ENCODE measurements at places on chromosomes 7 and 10.

DNA sequence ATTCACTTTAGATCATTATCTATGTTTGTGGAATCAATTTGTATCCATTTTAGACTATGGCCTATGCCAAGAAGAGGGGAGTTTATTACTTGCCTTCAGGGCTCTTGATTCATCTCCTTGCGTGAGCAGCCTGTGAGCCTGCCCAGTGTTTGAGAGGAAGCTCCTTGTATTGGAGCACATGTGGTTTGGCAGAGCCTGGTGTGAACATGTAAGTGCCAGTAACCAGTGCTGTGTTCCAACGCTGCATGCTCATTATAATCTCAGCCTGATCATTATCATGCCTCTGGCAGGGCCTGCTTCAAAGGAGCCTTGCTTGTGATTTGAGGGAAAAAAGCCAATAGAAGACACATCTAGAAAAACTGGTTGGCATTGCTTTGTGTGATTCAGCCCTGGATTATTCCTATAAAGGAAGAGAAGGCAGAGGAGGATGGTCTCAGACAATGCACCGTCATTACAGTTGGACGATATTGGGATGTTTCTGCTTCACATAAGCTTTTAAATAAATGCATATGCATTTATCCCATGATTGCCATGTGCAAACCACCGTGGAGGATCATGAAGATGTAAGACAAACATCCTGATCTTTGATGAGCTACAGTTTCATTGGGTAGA is 203.4 kb upstream of the AHR start:
- no peaks in the 10 kb centered on the region for H3K36me3 ChIP-seq
- H3K4me1 ChIP-seq: peaks cover 12% of the 10 kb centered on the region
- H3K4me3 ChIP-seq: no peak overlapping the region
- no peak overlapping the region for H3K27ac ChIP-seq

DNA sequence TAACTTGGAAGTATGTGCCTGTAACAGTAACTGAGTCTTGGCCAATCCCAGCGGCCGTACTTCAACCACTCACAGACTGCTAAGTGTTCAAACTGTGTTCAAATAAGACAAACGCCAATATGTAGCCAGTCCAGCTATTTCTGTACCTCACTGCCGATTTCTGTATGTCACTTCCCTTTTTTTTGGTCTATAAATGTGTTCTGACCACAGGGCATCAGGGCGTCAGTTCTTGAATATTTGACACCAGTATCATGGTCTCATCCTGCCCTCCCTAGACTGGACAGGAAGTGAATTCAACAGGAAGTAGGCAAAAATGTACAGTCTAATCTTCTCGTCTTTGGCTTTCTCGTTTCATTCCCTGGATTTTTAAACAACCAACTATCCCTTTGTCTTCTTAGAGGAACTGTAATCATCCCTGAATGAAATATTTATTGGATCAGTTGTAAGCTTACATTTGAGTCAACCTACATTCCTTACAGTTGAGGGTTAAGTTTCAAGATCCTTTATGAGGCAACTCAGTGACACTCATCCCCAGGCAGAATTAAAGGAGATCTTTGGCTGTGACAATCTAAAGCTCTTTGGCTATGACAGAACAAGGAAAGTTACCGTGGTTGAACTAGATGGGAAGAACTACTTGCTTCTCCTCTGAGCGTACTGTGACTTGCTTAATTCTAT is 232.7 kb downstream of the NSUN6 start:
- H3K36me3 ChIP-seq: no peaks in the 10 kb centered on the region
- no peaks in the 10 kb centered on the region for H3K27me3 ChIP-seq
- no peak overlapping the region for H3K4me3 ChIP-seq
- no peak overlapping the region for H3K27ac ChIP-seq
- no peaks in the 10 kb centered on the region for H3K4me1 ChIP-seq

- no peak overlapping the region for H3K4me3 ChIP-seq
- no peaks in the 10 kb centered on the region for H3K27me3 ChIP-seq
- H3K36me3 ChIP-seq: no peaks in the 10 kb centered on the region
Measured at GRCh38 chr10:3619241-3619640, 165.8 kb downstream of the KLF6 start.

- peak overlapping the region; percentile 88 for H3K27ac ChIP-seq
- H3K4me3 ChIP-seq: peak overlapping the region; percentile 89
- DNase-seq: no peak
- no peaks in the 10 kb centered on the region for H3K27me3 ChIP-seq
- no peaks in the 10 kb centered on the region for H3K36me3 ChIP-seq
Measured at GRCh38 chr7:1460821-1461645, 1.8 kb upstream of the MICALL2 start.

DNA sequence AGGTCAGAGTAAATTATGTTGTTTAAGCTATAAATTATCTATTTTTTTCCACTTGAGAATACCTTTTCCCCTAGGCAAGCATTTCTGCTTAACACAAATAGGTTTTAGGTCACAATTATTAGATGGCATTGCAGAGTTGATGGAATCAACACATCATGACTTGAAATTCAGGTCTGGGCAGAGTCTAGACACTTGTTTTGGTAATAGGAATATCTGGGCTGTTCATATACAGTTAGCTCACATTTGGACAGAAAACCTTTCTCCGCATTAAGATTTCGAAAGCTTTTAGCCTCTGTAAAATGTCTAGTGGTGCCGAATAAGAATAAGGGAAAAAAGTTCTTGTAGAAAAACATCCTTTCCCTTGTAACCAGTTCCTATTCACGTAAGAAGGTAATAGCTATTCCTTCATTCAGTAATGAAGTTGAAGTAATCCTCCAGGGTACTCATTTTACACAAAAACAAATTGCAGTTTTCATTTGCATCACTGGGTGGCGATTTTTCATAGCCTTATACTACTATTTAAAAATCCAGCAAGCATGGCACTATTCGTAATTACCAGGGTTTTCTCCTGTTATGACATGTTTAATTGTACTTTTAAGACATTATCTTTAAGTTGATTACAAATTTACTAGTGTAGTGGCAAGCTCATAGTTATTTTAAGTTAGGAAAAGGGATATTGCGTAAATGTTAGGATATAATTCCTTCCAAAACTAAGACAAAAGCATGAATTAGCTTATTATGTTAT is 37.0 kb downstream of the RPA3 start:
- peak overlapping the region; percentile 49 for H3K27ac ChIP-seq
- H3K27me3 ChIP-seq: no peaks in the 10 kb centered on the region
- no peaks in the 10 kb centered on the region for H3K36me3 ChIP-seq
- H3K4me1 ChIP-seq: peaks cover 27% of the 10 kb centered on the region
- DNase-seq: no peak

DNA sequence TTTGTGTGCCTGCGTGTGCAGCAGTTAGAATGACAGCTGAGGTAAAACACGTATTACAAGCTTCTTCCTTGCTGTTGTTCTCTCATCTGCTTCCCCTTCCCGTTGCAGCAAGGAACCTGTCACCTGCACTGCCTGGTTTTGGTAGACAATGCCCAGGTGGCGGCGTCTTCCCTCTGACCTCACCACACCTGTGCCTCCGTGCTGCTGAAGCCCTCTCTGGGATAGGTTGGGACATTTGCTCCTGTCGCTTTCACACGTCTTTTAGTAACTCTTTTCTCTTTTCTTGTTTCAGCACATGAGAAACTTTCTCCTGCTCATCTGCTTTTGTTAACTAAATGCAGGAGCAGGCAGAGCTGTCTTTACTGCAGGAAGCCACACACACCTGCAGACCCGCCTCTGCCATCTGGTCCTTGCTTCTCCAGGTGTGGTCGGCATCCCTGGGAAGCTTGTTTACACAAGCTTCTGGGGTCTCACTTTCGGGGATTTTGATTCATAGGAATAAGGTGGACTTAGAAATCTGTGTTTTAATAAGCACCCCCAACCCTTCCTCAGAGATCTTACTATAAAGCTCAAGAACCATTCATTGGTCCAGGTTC is 60.7 kb upstream of the EXOC6 start:
- no peaks in the 10 kb centered on the region for H3K4me1 ChIP-seq
- no peak overlapping the region for H3K4me3 ChIP-seq

DNA sequence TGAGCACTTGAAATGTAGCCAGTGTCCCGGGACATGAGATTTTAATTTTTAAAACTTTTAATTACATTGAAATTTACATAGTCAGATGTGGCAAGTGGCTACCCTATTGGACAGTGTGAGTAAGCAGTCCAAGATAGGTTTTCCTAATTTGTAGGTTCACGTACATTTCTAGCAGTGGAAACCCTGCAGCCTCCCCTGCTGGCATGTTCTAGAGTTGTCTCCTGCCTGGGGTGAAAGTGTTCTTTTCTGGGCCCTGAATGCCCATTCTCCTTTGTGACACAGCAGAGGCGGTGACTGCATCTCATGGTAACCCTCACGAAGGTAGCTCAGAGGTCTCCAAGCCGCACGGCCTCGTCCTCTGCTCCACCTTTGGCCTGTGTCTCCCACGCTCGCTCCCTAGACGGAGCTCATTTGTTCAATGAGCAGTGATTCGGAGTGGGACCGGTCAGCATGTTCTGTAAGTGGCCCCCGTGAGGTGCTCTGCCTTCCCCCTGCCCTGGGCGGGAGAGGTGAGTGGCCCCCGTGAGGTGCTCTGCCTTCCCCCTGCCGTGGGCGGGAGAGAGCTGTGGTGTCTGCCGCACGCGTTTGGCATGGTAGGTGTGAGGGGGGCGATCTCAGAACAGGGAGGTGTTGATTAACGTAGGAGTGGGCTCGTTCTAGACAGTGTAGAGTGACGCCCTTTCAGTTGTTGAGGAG is 18.0 kb downstream of the WDR37 start:
- no peaks in the 10 kb centered on the region for H3K27me3 ChIP-seq
- no peak overlapping the region for H3K27ac ChIP-seq
- peaks cover 40% of the 10 kb centered on the region for H3K36me3 ChIP-seq
- no peak overlapping the region for H3K4me3 ChIP-seq

GRCh38 chr10:75655791-75656451 is 224.5 kb downstream of the LRMDA start:
- H3K27me3 ChIP-seq: no peaks in the 10 kb centered on the region
- H3K4me3 ChIP-seq: no peak overlapping the region
- peak overlapping the region; percentile 33 for H3K27ac ChIP-seq
- peaks cover 26% of the 10 kb centered on the region for H3K4me1 ChIP-seq
- no peaks in the 10 kb centered on the region for H3K36me3 ChIP-seq

DNA sequence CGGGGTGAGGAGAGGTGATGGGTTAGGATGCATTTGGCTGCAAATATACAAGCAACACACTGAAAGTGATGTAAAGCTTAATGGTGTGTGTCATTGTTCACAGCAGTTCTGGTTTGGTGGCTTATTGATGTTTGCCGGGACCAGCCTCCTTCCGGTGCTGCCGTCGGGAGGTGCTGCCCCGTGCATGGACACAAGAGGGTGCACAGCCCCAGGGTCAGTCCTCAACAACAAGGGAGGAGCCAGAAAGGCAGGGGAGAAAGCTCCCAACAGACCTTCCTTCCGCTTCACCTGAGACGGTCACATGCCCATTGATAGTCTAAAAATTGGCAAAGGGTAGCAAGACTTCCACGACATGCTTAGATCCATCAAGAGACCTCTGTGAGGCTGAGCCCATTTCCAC is 9.5 kb downstream of the RNF32 start:
- no peak overlapping the region for H3K4me3 ChIP-seq
- DNase-seq: no peak
- H3K4me1 ChIP-seq: no peaks in the 10 kb centered on the region
- H3K27me3 ChIP-seq: no peaks in the 10 kb centered on the region

GRCh38 chr7:85156661-85157208 is 30.1 kb downstream of the SEMA3D start:
- no peak overlapping the region for H3K4me3 ChIP-seq
- no peaks in the 10 kb centered on the region for H3K4me1 ChIP-seq
- no peaks in the 10 kb centered on the region for H3K27me3 ChIP-seq
- H3K36me3 ChIP-seq: no peaks in the 10 kb centered on the region
- no peak for DNase-seq
- H3K27ac ChIP-seq: no peak overlapping the region

- no peak for DNase-seq
- H3K27ac ChIP-seq: no peak overlapping the region
Measured at GRCh38 chr7:132059141-132059540, 502.7 kb upstream of the PODXL start.

- no peaks in the 10 kb centered on the region for H3K27me3 ChIP-seq
- H3K36me3 ChIP-seq: no peaks in the 10 kb centered on the region
- peaks cover 21% of the 10 kb centered on the region for H3K4me1 ChIP-seq
- H3K27ac ChIP-seq: no peak overlapping the region
- H3K4me3 ChIP-seq: no peak overlapping the region
Measured at GRCh38 chr7:24913801-24914464, 66.0 kb downstream of the OSBPL3 start.

- no peaks in the 10 kb centered on the region for H3K27me3 ChIP-seq
- no peak for DNase-seq
Measured at GRCh38 chr10:32190890-32191491, 134.8 kb upstream of the KIF5B start.

DNA sequence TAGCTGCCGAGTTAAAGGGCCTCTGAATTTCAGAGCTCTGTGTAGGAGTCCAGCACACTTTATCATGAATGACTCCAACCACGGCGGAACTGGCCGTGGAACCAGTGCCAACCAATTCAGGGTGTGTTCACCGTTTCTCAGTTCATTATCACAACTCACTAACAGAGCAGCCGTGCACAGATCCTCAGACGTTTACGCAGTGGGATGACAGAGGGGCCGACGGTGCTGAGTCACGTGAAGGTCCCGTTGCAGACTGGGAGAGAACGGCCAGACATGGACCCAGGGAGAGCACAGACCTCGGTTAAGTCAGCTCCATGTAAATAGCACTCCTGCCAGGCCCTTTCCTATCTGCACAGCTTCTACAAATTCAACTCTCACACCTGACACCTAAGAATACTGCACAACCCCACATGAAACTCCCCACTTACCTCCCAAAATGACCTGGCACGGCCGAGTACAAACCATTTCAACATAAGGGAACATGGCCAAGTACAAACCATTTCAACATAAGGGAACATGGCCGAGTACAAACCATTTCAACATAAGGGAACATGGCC is 95.5 kb downstream of the DIP2C start:
- no peak overlapping the region for H3K4me3 ChIP-seq
- no peaks in the 10 kb centered on the region for H3K27me3 ChIP-seq
- peaks cover 11% of the 10 kb centered on the region for H3K4me1 ChIP-seq
- no peaks in the 10 kb centered on the region for H3K36me3 ChIP-seq

DNA sequence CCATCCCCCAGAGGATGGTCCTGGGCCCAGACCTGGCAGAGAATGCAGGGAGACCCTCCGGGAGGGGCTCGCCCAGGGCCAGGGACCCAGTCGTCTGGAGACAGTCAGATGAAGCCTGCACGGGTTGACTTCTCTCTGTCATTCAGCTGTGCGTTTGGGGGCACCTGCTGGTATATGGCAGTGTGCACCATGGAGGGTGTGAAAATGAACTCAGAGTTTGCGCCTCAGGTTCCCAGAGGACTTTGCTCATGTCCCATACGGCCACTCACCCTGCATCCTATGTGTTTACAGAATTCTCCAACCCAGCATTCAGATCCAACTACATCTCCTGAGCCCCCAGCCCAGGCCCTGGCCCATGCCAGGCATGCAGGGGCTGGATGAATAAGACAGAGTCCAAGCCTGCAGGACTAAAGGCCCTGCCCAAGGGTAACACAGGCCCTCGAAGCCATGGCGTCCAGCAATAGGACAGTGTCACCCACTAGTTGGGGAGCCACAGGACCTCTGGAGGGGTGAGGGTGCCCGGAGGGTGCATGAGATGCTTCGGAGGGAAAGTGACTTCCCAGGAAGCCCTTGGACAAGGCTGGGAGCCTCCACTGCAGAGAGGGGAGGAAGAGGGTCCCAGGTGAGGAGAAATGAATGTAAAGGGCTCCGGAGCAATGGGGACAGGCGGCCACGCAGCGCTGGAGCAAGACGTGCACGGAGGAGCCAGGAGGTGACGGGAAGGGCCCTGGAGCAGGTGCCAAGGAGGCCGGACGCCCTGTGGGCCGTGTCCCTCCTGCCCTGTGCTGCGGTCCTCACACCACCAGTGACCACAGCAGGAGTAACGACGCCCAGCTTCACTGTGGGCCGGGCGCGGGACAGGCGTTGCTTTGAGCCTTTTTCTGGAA is 36.3 kb downstream of the CALML3 start:
- no peak overlapping the region for H3K4me3 ChIP-seq
- no peak overlapping the region for H3K27ac ChIP-seq
